Suppressor macrophage treated with lipopolysaccharide for 4 hours (primary cell): ENCODE measurements at places on chromosomes 11 and 22.
A peak's percentile ranks its signal among the peaks of the same experiment; 100 is the strongest.

GRCh38 chr11:87331273-87331672 lies 293.5 kb downstream of the TMEM135 start:
- DNase-seq = no peak

- peak; percentile 96 for DNase-seq
Observed at GRCh38 chr11:117815262-117815803, 9.2 kb downstream of the FXYD2 start.

DNA sequence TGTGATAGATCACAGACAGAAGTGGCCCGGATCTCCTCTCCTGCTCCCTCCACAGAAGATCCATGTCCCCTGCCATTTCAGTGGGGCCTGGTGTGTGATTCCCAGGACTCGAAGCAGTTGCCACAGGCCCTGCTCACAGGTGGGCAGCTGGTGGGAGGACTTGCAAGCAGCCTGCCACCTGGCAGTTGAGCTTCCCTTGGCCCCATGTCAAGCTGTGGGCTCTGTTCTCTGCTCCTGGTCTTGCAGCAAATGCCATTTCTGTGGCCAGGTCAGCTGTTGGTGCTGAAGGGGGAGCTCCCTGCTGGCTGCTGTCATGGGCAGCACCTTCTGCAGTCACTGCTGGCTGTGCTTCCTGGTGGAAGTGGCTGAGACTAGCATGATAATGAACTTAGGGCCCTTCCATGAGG lies 59.1 kb upstream of the SLC22A12 start:
- DNase-seq = no peak

GRCh38 chr11:59380263-59381059 lies 21.8 kb downstream of the OR5AN1 start:
- DNase-seq = peak; percentile 73

- no peak for DNase-seq
Observed at GRCh38 chr11:126874831-126875230, 125.7 kb downstream of the KIRREL3 start.

GRCh38 chr11:114192841-114193389 lies 103.3 kb upstream of the NNMT start:
- DNase-seq = no peak

GRCh38 chr22:27574002-27574366 lies 227.6 kb downstream of the MN1 start:
- DNase-seq = no peak

- no peak for DNase-seq
Observed at GRCh38 chr22:16966251-16966650, 41.8 kb downstream of the GAB4 start.

DNA sequence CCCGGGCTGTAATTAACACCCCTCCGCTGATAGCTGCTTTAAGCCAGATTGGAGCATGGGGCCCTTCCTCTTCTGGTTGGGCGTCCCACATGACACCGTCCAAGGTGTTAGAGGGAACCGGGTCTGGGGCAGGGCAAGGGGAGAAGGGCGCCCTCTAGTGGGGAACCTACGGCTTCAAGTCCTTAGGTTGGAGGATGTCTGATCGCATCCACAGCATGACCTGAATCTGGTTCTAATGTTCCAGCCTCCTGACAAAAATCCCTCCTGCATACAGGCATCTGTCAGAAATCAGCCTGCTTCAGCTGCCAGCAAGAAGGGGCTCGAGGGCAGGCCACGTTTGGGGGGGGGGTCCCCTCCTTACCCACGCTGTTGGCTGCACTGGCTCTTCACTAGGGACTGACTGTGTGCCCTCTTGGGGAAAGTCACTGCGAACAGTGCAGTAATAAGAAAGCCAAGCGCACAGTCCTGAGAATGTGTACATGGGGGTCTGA lies 94.2 kb upstream of the TBCEL start:
- peak; percentile 62 for DNase-seq
